ENCODE measurements at places on chromosomes 16 and 17.
A peak's percentile ranks its signal among the peaks of the same experiment; 100 is the strongest.

GRCh38 chr17:78016852-78017251, 58.3 kb downstream of the TNRC6C start:
- DNase-seq: no peak

- no peak for DNase-seq
Measured at GRCh38 chr17:50615828-50616227, 18.9 kb upstream of the ABCC3 start.

GRCh38 chr17:19243838-19244237, 6.7 kb downstream of the EPN2 start:
- no peak for DNase-seq

DNA sequence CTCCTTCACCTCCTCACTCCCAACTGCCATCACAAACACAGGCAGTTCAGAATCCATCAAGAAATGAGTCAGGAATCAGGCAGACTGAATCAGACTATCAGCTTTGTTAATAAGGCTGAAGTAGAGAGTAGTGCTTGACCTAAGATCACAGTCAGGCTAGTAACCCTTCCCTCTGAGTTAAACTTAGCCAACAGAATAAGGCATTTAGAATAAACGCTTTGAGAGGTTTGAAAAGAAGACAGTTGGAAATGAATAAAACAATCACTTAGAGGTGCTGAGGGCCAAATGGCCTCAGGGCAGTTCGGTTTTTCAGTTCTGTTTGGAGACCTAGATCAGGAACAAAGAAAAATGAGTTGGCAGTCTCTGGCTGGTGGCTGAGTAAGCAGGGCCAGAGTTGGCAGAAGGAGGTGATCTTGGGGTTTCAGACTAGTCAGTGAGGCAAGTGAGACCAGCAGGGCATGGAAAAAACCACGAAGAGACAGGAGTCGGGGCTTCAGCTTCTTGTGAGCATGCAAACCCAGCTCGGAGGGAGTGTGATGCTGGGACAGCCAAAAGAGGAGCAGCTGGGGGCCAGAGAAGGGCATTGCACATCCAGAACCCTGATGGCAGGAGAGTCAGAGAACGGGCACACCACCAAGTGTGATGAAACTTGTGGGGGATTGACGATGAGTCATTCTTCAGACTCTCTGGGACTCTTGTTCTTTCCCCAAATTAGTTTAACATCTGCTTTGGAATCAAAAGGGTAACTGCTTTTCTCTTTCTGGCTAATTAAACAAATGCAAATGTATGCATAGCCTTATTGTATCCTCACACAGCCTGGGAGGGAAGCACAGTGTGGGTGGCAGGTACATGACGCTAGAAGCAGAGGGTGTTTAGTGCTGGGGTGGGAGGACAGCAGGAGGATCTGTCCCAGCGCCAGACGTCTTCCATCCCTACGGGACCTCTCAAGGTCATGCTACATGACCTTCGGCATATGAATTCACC, 54.8 kb downstream of the SPECC1 start:
- DNase-seq: peak; percentile 95

DNA sequence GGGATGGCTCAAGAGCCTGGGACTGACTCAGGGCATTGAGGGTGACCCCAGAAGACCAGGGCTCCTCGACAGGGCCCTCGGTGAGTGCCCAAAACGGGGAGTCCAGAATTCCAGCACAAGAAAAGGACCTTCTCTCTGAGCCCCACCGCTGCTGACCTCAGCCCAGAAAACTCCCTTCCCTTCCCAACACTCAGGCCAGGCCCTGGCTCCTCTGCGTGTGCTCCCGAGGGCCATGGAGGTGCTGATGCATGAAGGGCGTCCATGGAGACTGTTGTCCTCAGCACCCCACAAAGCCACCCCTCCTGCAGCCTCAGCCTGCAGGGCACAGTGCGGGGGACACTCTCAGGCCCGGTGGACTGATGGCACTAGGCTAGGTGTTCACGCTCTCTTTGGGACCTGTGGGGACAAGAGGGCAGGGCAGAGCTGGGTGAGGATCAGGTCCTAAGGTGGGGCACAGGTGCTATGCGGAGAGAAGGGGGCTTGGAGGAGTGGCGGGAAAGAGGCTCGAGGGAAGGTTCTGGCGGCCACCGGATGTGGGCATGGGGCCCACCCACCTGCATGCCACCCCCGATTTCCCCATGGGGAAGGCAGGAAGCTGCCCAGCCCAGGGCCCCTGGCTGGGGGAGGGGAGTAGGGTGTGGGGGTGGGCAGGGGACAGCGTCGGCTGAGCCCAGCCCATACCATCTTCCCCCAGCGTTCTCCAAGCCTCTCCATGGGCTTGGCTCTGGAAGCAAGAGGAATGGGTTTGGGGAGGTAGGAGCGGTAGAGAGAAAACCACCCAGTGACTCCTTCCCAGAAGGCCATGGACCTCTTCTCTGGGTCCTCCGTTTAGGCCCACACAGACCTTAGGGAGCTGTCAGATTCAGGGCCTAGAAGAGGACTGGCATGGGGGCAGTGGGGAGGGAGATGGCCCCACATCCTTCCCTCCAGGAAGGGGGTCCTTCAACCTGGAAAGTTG, 4.5 kb upstream of the TSPOAP1 start:
- no peak for DNase-seq

- DNase-seq: no peak
Measured at GRCh38 chr17:8438441-8438840, 2.8 kb downstream of the NDEL1 start.

GRCh38 chr16:61791464-61791863, 244.8 kb downstream of the CDH8 start:
- DNase-seq: no peak

- DNase-seq: peak; percentile 62
Measured at GRCh38 chr17:42521666-42522262, 14.3 kb upstream of the NAGLU start.

DNA sequence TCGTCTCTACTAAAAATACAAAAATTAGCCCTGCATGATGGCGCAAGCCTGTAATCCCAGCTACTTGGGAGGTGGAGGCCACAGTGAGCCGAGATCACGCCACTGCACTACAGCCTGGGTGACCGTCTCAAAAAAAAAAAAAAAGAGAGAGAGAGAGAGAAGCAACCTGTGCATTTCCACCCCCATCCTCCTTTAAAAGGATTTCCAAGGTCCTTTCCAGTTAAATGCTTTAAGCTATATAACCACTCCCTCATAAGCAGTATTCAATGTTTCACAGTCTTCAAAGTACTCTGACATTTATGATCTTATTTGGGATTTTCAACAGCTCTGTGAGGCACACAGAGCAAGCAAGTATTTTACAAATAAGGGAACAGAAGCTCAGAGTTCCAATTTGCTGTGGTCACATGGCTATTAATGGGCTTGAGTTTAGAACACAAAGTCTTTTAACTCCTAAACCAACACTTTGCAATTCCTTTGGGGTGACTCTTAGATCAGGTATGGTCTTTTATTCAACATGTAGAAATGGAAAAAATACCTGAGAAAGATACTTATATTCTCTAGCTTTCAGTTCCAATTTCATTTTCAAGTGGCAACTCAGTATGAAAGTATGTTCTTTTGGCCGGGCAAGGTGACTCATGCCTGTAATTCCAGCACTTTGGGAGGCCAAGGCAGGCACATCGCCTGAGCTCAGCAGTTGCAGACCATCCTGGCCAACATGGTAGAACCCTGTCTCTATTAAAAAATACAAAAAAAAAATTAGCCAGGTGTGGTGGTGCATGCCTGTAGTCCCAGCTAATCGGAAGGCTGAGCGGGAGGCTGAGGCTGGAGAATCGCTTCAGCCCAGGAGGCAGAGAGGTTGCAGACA, 31.3 kb downstream of the SPOP start:
- peak; percentile 58 for DNase-seq

DNA sequence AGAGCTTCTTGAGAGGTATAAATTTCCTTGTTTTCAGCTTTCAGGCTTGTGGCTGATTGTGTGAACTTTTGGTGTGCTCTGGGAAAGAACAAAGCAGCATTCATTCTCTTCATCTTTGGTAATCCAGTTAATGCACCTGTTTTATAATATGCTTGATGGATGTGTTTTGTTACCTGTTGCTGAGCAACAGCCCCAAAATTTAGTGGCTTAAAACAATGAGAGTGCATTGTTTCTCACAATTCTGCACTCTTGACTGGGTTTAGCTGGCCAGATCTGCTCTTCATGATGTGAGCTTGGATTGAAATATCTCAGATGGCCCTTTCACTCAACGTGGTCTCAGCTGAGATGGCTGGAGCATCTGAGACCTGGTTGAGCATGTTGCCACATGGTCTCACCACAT, 58.7 kb upstream of the NOL11 start:
- no peak for DNase-seq

- peak; percentile 66 for DNase-seq
Measured at GRCh38 chr16:678858-679813, 1.1 kb upstream of the STUB1 start.

- no peak for DNase-seq
Measured at GRCh38 chr17:77580531-77581270, 377.8 kb upstream of the TNRC6C start.

DNA sequence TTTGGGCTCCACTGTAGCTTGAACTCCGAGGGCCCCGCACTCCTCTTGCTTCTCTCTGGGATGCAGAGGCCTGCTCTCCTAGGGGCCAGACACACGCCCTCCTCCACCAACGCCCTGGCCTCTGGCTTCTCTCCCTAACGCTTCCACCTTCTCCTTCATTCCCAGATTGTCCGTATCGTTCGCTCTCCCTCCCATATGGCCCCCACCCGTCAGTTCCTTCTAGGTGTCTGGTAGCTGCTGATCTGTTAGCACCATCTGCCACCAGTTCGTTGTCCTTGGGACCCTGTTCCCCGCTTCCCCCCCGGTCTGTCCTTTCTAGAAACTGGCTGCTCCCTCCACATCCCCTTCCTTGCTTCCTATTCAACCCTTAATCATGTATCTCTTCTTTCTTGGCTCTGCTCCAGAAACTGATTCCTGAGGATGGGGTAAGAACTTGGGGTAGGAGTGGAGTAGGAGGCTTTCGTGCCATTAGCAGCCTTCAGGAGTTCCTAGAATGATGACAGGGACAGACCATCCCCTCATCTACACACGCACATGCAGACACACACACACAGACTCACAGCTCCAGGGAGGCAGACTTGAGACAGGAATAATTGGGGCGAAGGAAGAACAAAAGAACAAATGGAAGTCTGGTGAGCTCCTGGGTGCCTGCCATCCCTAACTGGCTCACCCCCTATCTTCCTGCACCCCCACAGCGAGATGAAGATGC, 4.3 kb downstream of the ATP1B2 start:
- DNase-seq: peak; percentile 59

DNA sequence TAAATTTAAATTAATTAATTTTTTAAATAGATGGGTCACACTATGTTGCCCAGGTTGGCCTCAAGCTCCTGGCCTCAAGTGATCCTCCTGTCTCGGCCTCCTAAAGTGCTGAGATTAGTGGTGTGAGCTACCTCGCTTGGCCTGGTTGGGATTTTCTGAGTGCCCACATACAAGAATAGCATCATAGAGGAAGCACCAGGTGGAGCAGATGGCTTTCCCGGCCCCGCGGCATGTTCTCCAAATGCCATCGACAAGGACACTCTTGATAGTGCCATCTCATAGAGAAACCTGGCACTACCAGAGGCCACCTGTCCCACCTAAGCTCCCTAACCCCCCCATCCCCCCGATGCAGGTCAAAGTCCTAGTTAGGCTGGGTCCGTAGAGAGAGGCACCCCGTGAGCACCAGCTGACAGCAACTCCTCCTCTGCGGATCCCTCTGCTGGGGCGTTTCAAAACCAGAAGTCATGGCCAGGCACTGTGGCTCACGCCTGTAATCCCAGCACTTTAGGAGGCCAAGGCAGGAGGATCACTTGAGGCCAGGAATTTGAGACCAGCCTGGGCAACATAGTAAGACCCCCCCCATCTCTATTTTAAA, 65.9 kb downstream of the DNAH3 start:
- DNase-seq: no peak

All from cardiac muscle cell (in vitro differentiated cells and primary cell).